Thoracic aorta (tissue), 2 donors: ENCODE measurements at places on chromosomes 5 and 9.
A peak's percentile ranks its signal among the peaks of the same experiment; 100 is the strongest.

GRCh38 chr5:58498340-58498942 lies 7.2 kb downstream of the GAPT start:
- no peak for DNase-seq

GRCh38 chr9:14891332-14891731 lies 18.9 kb downstream of the FREM1 start:
- DNase-seq: no peak

GRCh38 chr9:75964427-75964826 lies 74.0 kb downstream of the PCSK5 start:
- DNase-seq: no peak

DNA sequence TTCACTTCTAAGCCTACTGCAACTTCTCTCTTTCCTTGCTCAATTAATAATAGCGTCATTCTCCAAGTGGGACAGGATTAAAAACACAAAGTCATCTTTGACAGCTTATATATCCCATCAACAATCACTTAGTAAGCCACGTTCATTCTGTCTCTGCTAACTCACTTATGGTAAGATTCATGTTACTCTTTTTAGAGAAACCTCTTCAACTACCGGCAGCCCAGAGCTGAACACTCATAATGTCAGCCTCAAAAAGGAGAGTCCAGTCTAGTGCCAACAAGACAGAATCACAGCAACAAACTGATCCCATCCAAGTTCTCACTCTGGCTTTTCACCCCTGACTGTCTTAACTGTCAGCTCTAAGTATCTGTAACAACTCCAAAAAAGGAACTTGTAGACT lies 196.0 kb downstream of the RAB3C start:
- DNase-seq: no peak

DNA sequence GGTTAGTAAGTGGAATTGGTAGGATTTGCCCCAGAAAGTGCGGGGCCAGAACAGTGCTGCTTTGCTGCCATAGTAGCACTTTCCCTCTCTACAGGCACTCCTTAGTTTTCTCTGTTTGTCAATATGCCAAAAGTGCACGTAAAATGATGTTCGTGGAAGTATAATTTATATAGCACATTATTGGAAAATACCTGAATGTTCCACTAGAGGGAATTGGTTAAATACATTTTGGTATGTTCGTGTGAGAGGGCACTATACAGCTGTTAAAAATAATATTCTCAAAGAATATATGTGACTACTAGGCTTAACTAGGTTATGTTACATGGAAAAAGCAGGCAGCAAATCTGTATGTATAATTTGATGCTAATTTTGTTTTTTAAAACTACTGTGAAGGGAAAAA lies 184.0 kb upstream of the GDNF start:
- no peak for DNase-seq

- no peak for DNase-seq
These were observed 61.0 kb downstream of the GTF3C4 start for GRCh38 chr9:132731230-132731629.

- DNase-seq: no peak
These were observed 49.2 kb downstream of the FAM240B start for GRCh38 chr9:38670542-38671371.

DNA sequence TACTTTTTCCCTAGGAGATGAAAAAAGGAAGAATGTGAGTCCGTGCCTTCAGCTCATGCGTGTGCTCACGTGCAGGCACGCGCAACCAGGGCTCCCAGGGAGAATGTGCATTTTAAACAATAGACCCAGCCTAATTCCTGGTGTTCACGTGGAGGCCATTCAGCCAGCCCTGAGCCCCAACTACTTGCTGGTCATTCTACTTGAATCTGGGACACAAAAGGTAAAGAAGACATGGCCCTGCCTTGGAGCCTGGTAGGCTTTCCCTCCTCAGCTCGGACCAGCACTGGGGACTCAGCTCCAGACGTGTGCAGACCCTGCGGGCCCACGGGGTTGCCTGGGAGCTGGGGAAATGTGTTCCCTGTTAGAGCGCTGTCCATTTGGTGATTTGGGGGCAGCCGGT lies 125.5 kb downstream of the MVB12B start:
- no peak for DNase-seq

- DNase-seq: no peak
These were observed 401.0 kb upstream of the ADAMTSL1 start for GRCh38 chr9:18073002-18073401.

DNA sequence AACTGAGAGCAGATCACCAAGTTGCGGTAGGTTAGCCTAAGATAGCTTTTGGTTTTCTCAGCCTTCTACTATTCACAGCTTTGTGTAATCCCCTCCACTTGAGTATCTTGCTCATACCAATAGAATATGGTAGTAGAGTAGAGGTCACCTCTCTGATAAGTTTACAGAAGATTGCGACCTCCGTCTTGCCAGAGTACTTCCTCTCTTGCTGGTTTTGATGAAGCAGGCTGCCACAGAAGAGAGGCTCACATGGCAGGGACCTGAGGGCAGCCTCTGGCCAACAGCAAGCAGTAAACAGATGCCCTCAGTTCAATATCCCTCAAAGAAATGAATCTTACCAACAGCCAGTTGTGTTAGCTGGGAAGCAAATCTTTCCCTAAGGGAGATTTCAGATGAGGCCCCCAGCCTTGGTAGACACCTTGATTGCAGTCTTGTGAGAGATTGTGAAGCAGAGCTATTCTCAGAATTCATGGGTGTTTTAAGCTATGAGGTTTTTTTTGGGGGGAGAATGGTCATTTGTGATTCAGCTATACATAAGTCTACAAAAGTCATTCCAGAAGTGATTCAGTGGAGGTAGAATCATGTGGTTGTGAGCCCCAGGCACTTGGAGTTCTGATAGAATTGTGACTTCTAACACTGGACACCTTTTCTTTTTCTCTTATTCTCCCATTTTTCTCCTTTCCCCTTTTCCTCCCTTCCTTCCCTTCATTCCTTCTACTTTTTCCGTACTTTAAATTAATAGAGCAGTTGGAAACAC lies 22.7 kb upstream of the CDKN2B start:
- DNase-seq: no peak

- DNase-seq: no peak
These were observed 57.5 kb downstream of the CDH18 start for GRCh38 chr5:19930451-19930850.

DNA sequence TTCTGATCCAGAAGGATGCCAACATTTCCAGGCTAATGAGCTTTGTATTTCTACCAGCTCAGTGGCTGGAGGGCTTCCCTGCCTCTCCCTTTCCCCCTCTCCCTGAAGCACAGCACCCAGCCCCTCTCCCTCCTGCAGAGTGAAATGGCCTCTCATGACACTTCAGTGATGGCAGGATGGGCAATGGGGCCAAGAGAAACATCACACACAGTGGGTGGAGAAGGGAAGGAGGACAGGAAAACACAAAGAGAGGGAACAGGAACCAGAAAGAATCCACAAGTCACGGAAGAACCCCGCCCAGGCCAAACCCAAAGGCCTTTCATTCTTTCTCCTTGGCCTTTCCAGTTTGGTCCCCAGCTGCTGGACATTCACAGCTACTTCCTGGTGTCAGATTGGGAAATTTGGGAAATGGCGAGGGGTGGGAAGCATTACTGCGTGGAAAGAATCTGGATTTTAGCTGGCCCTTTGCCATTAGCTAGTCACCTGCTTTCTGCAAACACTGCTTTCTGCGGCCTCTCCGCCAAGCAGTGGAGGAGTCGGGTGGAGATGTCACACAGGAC lies 82.6 kb downstream of the GLDC start:
- no peak for DNase-seq

GRCh38 chr5:169550227-169550626 lies 33.3 kb upstream of the SPDL1 start:
- DNase-seq: no peak

GRCh38 chr5:375336-375920 lies 53.9 kb downstream of the AHRR start:
- DNase-seq: no peak

DNA sequence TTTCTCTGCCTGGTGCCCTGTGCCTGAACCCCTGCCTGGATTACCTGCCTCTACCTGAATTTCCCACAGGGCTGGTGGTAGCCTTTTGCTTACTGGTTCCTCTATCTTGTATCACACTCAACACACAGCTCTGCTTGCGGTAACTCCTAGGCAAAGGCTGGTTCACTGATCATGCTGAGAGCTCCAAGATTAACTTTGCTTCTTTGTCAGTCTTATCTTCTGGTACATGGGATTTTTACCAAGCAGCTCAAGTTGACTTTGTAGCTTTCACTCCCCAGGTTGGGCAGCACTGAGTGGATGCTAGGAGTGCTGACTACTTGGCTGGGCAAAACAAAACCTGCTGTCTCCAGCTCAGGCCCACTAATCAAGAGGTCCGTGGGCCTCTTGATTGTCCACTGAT lies 145.9 kb upstream of the GLRA1 start:
- no peak for DNase-seq

DNA sequence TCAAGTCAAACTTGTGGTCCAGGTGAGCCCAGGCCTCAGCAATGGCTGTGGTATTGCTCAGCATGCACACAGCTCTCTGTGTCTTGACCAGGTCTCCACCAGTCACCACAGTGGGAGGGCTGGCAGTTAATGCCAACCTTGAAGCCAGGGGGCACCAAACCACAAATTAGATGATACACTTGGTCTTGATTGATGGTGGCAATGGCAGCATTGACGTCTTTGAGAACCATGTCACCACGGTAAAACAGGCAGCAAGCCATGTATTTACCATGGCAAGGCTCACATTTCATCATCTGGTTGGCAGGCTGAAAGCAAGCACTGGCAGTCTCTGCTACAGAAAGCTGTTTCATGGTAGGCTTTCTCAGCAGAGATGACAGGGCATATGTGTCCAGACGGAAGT lies 40.0 kb downstream of the NIM1K start:
- no peak for DNase-seq

- DNase-seq: no peak
These were observed 299.3 kb downstream of the DIRAS2 start for GRCh38 chr9:90343366-90343765.

GRCh38 chr5:108983461-108984092 lies 235.9 kb downstream of the FER start:
- DNase-seq: no peak

GRCh38 chr5:14715481-14715880 lies 51.0 kb downstream of the OTULIN start:
- DNase-seq: no peak

DNA sequence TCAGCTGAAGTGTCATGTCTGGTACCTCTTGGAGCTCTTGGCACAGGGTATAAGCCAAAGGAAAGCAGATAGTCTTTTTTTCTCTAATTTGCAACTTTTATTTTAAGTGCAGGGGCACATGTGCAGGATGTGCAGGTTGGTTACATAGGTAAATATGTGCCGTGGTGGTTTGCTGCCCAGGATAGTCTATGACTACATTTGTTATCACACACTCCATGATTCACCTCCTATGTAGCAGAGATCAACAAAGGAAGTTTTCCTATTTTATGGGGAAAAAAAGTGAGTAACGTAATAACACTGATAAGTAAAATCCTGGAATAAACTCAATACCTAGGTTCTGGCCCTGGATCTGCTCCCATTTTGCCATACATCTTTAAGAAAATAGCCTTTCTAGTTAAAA lies 234.6 kb downstream of the CAAP1 start:
- no peak for DNase-seq

GRCh38 chr5:80220245-80220897 lies 35.5 kb downstream of the SERINC5 start:
- no peak for DNase-seq

DNA sequence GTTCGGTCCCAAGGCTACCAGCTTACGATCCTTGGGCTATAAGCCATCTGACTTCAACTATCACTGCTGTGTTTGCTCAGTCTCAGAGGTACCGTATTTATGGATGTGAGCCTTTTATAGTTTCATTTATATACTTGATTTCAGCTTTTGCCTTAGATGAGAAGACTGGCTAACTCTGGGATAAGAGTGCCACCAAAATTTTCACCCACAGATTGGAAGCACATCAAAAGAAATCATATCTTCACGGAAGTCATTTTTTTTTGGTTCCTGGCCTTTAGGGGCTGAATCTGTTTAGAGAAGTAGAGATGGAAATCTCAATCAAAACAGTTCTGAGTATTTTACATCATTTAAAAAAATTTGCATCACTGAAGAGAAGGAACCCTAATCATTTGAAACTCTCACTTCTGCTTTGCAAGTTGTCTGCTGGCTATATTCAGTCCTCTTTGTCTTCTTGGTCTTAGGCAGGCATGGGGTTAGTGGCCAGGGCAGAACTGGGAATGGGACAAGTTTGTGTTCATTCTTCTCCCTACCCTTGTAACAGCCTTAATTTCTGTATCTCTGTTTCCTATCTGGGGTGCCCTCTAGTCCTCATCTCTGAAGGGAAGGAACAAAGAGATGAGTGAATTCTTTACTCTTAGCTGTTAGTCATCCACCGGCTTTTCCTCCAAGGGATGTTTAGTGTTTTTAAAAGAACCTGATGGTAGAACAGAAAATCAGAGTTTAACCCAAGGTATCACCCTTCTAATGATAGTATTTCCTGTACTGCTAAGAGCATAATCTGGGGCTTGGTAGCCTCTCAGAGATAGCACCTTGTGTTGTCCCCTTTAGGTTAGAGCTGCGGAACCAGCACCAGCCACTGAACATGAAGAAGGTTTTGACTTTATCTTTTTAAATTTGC lies 14.1 kb upstream of the TNFAIP8 start:
- DNase-seq: no peak

- DNase-seq: no peak
These were observed 105.8 kb downstream of the ROR2 start for GRCh38 chr9:91844190-91844589.

GRCh38 chr5:112921026-112921832 lies 798 bp downstream of the REEP5 start:
- DNase-seq: peak; percentile 5

DNA sequence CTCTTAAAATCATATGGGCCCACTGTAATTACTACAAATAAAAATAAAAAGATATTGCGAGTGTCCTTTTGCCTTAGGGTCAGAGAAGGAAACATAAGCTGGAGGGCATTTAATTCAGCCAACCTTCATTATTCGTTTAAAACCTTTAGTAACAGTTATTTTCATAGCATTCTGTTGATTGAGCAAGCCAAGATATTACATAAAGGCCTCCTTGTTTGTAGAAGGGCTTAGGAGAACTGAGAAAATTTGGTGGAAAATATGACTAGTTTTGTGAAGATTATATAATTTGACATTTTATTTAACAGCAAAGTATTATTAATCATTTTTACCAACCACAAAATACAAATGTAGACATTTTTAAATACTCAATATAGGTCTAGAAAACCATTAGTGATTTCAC lies 62.2 kb downstream of the COX7C start:
- no peak for DNase-seq

DNA sequence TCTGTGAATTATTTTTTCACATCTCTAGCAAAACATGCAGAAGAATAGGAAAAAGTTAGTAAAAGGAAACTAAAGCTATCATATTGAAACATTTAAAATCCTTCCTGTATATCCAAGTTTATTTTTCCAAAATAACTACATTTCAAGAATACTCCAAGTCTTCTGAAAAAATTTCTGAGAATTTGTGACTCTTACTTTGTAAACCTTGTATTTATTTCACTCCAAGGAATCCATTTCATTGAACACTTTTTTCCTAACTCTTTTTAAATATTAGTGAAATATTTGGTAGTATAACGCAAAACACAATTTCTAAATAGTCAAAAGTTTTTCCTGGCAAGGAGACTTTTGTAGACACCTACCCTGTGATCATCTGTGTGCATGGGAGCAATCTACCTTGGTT lies 19.3 kb downstream of the ECM2 start:
- no peak for DNase-seq

GRCh38 chr5:14816374-14816998 lies 55.1 kb downstream of the ANKH start:
- DNase-seq: no peak

GRCh38 chr9:34526026-34526425 lies 3.2 kb upstream of the ENHO start:
- no peak for DNase-seq
